Stimulated activated CD8-positive, alpha-beta memory T cell treated with anti-CD3 and anti-CD28 coated beads, Interleukin-12 subunit alpha, Interleukin-12 subunit beta, amount 100 ng/mL, for 1 hour (primary cell): ENCODE measurements at places on chromosomes 11 and 22.

DNA sequence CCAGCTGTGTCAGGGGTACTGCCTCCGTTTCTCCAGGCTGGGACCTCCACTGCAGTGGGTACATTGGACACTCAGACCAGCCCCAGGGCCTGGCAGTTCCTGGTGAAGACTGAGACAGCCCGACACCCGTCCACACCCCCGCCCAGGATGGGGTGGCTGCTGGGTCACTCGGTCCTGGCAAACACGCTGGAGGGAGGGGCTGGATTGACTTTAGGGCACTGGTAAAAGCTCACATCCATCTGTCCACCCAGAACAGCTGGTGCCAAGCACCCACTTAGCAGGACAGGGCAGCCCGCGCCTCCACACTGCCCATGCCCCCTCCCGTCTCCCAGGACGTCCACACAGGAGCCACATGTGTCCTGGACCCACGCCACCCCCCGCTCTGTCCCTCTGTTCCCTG lies 10.7 kb upstream of the TBX1 start:
- no peak for DNase-seq

DNA sequence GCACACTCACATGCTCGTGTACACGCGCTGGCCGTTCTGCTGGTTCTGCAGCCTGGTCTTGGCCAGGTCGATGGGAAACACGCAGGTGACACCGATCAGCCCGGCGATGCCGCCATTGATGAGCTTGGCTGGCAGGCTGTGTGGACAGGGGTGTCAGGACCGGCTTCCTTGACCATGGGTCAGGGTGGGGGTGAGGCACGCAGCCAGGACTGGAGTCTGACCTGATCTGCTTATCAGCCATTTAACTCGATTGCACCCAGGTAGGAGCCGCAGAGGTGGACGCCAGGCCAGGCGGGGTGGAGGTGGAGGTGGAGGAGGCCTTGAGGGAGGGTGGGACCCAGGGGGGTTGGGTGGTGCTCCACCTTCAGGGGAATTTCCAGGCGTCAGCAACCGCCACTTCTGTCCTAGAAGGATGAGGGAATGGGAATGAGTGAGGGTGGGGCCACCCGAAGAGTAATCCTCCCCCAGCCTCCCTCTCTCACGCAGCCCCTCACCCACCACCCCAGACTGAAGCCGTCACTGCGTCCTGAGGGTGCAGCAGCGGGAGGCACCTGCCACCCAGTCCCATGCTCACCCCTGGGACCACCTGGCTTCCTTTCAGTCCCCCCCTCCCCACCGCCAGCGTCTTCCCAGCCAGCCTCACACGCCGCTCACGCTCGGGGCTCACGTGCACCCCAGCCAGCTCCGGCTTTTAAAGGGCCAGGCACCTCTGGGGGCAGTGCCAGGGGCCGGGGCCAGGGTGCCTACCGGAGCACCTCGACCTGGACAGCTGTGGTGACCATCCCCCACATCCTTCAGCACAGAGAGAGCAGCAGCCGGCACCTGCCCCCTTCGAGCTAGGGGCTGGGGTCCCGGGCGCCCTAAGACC lies 3.1 kb downstream of the SLC25A22 start:
- DNase-seq, result no peak

DNA sequence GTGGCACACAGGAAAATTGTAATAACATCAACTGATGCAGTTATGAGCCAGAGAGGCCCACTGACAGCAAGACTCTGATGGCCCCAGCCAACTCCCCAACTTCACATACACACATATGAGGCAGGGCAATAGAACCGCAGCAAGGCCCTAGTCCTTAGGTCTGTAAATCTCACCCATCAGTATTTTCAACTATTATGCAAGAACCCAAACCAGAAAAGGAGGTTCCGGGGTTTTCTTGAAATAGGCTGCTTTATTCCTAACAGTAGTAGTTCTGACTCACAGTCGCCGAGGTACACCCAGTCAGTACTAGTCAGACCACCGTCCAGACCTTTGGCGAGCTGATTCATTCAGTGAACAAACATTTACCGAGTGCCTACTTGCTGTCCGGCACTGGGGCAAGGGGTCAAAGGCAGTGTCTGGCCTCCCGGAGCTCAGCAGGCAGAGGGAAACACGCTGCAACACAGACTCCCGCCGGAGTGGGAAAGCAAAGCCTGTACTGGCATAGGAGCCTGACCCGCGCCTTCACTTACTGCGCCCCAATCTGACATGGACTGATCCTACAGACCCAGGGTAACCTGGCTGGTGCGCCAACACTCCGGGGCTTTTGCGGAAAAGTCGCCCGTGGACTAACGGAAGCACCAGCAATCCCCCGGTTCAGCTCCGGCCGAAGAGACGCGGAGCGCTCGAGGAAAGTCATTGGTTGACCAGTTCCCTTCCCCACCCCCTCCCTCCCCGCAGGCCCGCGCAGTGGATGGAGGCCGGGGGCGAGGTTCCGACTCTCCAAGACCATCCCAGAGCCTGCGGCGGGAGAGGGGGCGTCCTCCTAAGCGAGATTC lies 1.3 kb downstream of the PLEKHA7 start:
- no peak for DNase-seq

GRCh38 chr11:100825626-100826025 lies 138.5 kb downstream of the ARHGAP42 start:
- no peak for DNase-seq

GRCh38 chr22:49322231-49322630 lies 505.4 kb downstream of the BRD1 start:
- DNase-seq, result no peak

GRCh38 chr11:19232910-19233503 lies 7.7 kb downstream of the E2F8 start:
- DNase-seq, result no peak

DNA sequence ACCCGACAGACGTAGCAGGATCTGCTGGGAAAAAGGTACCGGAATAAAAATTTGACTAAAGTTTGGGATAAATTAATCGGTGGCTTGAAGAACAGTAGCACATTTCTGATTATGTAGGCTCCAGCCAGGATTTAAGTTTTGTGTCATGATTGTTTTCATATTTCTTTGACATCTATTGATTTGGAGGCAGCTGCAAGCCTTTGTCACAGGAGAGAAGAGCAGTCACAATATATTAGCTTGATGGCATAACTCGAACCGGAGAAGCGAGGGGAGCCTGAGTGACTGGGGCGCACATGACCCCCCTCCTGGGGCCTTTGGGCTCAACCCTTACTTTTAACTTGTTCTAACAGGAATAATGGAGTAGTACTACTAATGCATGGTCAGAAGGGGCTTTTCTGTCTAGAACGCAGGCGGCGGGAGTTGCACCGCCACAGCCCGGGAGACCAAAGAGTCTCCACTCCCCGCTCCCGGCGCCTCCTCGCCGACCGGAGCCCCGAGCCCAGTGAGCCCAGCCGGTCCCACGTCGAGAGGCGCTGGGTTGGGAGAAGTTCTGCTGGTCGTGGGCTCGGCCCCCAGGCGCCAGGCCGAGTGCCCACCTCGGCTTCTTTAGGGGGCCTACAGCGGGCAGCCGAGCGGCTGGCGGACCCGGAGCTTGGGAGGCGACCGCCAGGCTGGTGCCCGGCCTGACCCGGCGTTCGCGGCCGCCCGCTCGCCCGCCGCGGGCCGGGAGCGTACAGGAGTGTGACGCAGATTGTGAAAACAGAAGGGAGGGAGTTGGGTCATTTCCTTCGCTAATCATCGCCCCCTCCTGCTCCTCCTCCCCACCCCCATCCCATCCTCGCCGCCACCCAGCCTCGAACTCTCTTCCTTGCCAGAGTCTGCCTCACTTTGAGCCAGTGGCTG lies 15.7 kb upstream of the PAX6 start:
- no peak for DNase-seq

DNA sequence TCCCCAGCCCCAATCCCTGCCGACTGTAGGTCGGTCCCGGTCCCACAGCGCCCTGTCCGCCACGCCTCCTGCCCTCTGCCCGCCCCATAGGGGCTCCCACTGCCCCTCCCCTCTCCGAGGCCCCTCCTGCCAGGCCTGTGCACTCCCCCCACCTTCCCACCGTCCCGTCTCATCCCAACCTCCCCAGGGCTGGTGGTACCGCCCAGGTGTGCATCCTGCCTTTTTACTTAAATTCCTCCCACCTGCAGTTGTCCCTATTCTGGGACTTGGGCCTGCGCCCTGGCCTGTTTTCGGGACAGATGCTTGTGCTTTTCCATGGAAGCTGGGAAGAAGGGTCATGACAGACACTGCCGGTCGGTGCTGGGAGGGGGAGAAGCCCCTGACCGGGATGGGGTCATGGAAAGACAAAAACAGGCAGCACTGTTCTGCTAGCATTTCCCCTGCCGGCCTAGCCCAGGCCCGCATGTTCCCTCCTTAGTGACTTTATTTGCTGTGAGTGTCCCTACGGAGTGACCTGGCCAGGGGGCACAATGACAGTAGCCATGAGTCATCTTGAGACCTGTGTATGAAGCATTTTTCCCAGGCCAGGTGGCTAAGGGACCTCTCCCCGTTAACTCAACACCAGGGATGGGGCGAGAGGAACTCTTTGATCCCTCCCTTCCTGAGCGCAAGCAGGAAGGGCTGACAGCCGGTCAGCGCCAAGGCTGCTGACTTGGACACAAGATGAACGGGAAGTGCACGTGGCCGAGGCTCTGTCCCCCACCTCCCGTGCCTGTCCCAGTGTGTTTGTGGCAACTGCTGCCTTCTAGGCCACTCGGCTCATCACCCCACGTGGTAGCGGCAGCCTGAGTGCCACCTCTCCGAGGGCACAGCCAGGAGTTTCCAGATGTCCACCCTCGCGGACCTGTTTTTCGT lies 7.1 kb downstream of the TBX1 start:
- no peak for DNase-seq

DNA sequence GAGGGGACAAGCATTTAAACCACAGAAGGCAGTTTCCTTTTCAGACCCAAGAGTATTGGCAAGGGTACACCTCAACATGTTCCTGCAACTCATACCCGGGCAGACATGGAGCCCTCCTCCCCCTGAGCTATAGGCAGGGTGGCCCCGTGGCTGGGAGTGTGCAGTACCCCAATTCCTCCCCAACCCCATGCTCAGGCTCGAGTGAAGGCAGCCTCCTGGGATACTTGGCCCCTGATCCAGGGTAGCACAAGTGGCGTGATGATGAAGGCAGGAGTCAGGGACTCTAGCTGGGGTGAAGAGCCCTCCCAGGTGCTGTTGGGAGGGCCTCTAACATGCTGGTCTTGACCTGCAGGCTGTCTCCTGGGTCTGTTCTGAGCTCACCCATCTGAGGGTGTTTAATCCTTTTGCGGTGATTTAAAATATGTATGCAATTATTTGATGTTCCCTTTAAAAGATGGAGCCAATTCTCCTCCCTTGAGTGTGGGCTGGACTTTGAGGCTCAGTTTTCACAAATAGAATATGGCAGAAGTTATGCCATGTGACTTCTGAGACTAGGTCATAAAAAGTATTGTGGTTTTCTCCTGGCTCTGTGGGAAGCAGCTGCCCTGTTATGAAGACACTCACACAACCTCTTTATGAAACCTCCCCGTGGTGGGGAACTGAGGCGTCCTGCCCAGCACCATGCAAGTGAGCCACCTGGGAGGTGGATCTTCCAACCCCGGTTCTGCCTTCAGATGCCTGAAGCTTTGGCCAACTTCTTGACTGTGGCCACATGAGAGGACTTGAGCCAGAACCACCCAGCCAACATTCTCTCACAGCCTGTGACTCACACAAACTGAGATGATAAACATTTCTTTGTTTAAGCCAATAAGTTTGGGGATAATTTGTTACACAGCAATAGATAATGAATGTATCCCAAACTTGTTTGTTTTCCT lies 54.7 kb upstream of the NECTIN1 start:
- no peak for DNase-seq
